ENCODE measurements at places on chromosomes 2 and 18.

- ATAC-seq = no peak
Measured at GRCh38 chr2:75790121-75790813, 79.6 kb upstream of the GCFC2 start.

DNA sequence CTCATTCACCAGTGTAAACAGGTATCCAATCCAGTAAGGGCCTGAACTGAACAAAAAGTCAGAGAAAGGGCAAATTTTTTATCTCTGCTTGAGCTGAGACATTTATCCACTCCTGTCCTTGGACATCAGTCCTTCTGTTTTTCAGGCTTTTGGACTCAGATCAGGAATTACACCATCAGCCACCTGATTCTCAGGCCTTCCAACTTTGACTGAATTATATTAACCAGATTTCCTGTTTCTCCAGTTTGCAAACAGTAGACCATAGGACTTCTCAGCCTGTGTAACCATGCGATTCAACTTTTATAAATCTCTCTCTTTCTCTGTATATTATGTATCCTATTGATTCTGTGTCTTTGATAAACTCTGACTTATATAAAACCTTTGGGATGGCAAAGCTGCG is 289.3 kb upstream of the CDH2 start:
- ATAC-seq = no peak

DNA sequence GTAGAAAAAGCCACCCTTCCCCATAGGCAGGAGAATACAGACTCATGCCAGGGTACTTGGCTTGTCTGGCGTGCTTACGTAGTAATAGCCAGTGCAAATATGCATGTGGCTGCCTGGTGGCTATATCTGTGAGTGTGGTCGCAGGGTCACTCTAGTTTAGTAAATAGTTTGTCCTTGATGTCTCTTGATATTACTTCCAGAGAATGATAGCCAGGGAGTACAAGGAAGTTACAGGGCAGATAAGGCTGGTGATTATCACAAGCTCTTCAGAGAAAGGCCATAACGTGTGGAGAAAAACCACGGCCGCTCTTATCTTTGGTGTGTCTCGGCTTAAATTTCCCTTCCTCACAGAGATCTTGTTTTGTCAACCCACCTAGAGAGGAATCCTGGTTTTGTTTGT is 54.3 kb upstream of the SLC39A10 start:
- ATAC-seq = no peak

DNA sequence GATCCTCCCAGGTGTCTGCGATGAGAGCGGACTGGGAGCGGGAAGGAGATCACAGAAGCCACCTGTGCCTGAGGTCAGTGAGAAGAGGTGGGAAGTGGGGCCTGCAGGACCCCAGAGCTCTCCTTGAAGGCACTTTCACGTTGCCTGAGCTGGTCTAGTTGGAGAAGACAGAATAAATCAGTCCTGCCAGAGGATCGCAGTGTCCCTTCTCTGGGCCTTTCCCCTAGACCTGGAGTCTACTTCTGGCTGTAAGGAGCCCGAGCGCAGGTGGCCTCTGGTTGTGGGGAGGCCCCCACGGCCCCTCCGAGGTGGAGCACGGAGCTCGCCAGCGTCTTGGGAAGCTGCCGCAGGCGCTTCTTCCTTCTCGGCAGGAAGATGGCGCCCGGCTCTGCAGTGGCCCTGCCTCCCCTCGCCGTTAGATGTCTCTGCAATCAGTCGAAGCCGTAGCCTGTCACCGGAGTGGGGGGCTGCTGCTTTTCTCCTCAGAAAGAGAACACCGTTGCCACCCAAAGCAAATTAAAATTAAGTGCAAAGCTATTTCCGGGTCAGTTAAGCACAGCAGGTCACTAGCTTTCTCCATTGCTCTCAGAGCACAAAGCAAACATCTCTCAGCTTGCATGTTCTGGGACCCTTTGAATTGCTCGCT is 212.0 kb upstream of the MYT1L start:
- no peak for ATAC-seq

- ATAC-seq = no peak
Measured at GRCh38 chr2:106581755-106582147, 94.6 kb downstream of the CD8B2 start.

- no peak for ATAC-seq
Measured at GRCh38 chr2:19611491-19612332, 253.3 kb upstream of the OSR1 start.

- ATAC-seq = no peak
Measured at GRCh38 chr18:72104851-72105250, 439.3 kb downstream of the CBLN2 start.

DNA sequence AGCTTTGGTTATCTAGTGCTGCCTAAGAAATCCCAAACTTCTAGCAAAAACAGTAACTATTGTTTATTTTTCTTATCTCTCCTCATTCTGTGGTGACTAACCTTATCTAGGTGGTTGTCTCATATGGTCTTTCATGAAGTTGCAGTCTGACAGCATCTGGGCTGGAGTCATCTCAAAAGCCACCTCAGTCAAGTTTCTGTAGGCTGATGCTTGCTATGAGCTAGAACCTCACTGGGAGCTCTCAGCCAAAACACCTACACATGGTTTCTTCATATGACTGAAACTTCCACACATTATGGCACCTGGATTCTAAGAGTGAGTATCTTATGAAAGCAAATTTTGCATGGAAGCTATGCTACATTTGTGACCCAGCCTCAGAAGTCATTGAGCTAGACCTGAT is 596.4 kb upstream of the VRK2 start:
- no peak for ATAC-seq

DNA sequence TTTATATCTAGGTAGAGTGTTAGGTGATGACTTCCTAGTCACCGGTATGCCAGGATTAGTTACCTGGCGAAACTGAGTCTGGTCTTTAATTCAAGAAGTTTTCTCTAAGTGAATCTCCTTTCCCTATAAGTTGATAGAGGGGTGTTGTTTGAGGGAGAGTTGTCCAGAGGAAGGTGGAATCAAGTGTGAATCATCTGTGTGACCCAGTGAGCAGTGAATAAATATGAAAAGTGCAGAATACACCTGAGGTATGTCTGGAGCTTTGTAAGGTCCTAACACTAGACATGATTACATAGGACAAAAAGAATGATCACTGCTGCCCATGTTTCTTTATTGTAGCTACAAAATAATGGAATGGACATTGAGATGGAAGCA is 11.2 kb downstream of the POU3F3 start:
- ATAC-seq = no peak

Data from gastroesophageal sphincter (tissue), 4 donors.